ENCODE measurements at places on chromosomes 11 and 22.

- no peak for DNase-seq
Observed at GRCh38 chr22:37633089-37633624, 6.3 kb upstream of the SH3BP1 start.

DNA sequence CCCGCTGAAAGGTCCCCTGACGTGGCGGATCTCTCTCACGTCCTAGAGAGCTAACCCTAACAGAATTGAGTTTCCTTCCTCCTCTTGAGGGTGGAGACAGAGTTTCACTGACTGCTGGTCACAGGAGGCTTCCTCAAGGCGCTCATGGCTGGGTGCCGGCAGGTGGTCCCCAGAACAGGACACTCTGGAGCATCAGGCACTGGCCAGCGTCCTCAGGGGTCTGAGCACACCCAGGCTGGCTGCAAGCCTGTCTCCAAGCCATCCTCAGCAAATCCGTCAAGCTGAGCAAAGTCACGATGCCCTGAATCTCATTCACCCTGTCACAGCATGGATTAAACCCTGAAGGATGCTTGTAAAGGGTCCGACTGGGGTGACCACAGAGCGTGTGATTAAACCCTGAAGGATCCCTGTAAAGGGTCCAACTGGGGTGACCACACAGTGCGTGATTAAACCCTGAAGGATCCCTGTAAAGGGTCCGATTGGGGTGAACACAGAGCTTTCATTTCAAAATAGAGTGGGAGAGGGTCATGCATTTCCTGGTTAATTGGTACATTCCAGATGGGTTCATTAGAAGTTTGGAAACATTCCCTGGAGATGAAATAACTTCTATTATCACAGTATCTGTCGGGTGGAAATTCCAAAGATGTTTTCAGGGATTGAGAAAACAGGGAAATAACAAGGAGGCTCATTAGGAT, 473.0 kb downstream of the BRD1 start:
- no peak for DNase-seq

DNA sequence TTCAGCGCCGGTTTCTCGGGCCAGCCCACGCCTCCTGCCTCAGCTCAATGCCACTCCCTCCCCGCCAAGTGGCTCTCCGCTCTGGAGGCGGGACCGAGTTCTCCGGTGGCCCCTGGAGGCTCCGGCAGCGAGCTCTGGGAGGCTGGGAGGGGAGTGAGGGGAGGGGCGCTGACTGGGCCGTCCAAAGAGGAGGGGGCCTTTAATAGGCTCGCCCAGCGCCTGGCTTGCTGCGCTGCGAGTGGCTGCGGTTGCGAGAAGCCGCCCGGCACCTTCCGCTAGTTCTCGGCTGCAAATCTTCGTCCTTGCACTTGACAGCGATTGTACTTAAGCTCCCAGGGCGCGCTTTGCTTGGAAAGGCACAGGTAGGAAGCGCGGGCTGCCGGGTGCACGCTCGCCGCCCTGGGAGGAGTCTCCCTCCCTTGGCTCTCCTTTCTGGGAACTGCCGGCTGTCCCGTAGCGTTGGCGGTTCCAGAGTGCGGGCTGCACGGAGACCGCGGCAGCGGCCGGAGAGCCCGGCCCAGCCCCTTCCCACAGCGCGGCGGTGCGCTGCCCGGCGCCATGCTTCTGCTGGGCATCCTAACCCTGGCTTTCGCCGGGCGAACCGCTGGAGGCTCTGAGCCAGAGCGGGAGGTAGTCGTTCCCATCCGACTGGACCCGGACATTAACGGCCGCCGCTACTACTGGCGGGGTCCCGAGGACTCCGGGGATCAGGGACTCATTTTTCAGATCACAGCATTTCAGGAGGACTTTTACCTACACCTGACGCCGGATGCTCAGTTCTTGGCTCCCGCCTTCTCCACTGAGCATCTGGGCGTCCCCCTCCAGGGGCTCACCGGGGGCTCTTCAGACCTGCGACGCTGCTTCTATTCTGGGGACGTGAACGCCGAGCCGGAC, at the start of gene ADAMTS15:
Gene ADAMTS15 (plus strand): TSS at position 230 of the 894 bp plus-strand sequence. CDS start 329 bp downstream, at position 559.
- DNase-seq = no peak

DNA sequence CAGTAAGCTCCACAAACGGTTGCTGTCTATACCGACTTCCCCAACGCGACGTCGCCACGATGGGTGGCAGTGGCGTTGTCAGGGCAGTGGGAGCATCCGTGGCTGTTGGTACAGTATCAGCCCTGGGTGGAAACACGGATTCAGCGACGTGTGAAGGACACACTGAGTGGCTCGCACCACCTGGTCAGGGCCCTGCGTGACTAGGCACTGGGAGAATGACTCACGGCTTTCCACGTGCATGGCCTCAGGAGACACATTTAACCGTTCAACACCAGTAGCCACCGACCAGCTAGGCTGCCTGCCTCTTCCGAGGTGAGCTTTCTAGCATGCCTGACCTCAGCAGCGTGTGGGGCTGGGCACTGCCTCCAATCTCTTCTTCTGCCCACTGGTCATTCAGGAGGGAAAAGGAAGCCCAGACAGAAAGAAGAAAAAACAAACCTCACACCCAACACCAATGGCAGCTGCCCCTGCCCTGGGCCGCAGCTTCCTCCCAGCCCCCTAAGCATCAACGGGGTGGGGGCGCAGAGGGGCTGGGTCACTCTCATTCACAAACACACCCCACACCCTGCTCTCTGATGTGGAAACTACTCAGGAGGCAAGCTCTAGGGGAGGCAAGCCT, 59.0 kb downstream of the MYH9 start:
- no peak for DNase-seq

DNA sequence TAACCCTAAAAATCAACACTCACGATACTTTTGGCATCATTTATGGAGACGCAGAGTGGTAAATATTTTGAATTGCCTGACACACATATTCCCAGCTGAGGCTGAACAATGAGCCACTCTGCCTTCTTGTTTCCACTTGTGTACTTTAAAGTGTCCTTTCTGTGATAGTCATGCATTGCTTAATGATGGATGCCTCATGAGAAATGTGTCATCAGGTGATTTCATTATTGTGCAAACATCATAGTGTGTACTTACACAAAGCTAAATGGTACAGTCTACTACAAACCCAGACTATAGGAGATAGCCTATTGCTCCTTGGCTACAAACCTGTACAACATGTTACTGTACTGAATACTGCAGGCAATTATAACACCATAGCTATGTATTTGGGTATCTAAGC, 44.2 kb downstream of the MRE11 start:
- no peak for DNase-seq

GRCh38 chr11:65384301-65384889, 1.9 kb upstream of the SLC25A45 start:
- DNase-seq = no peak

DNA sequence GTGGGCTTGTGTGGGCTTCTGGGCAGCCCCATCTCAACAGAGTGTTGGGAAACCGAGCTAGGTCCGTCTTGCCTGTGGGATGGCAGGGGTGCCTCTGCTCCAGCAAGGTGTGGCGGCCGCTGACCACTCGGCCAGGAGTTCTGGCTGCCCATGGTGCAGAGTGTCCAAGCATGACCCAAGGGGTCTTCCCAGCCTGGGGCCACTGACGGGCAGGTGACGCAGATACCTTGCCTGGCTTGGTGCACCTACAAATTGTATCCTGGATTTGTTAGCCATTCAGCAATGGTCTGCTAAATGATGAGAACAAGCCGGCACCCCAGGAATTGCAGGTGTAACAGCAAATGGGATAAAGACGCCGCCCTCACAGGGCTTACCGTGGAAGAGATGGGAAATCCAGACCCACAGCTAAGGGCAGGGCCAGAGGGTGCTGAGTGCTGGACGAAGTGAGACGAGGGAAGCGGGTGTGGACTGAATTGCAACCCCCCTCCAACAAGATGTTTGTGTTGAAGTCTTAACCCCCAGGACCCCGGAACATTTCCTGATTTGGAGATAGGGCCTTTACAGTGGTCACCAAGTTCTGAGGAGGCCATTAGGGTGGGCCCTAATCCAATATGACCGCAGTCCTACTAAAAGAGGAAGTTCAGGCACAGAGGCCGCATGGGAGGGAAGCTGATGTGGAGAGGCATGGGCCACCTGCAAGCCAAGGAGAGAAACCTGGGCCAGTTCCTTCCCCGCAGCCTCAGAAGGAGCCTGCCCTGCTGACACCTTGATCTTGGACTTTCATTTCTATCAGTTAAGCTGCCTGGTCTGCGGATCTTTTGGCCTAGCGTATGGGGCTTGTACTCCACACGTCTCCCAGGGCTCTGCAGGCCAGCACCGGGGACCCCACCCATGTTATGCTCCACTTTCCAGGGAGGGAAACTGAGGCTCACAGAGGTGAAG, 45.2 kb upstream of the LINC01488 start:
- no peak for DNase-seq

DNA sequence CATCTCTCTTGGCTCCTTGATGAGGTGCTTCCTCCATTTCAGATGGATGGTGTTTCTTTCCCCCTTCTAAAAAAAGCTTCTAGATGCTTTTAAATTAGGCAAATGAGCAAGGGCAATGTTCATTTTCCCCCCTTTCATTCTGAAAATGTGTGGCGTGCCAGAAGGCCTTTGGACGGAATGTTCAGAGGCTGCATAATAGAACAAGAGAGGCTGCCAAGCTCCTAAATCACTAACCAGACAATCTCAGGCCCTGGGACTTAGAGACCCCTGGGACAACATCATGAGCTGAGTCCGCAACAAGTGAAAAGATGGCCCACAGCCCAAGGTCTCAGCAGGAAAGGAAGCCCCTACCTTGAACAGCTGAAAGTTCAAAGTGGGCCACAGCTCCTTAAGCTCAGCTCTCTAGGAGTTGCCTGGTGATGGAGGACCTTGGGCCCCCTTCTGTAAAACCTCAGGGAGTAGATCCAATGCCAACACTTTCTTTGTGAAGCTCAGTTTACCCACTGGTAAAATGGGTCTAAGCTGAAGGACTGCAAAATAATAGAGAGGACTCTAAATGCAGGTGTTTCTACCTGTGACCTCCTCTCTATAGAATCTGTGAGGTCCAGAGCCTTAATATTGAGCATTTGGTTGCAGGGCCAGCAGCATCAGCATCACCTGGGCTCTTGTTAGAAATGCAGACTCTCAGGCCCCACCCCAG, 144.0 kb downstream of the FBXO7 start:
- no peak for DNase-seq

GRCh38 chr11:35825386-35825785, 118.5 kb upstream of the LDLRAD3 start:
- DNase-seq = no peak

GRCh38 chr11:66335531-66336233, 552 bp downstream of the RIN1 start:
- DNase-seq = no peak

DNA sequence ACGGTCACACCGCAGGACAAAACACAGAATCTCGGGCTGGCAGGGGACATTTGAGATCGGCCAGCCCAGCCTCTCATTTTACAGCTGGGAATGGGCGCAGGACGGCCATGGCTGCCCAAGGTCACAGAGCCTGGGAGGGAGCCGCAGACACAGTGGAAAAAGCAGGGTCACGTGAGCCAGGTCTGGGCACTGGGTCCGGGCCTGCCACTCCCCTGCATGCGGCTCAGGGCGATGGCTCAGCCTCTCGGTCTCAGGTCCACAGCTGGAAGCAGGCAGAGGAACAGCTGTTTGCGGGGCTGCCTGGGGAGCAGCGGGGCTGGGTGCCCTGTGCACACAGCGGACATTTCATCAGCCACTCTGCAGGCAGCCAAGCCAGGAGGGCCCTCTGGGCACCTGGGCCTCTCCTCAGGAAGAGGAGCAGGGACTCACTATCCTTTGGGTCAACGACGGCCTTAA, 10.4 kb upstream of the PPARA start:
- no peak for DNase-seq

DNA sequence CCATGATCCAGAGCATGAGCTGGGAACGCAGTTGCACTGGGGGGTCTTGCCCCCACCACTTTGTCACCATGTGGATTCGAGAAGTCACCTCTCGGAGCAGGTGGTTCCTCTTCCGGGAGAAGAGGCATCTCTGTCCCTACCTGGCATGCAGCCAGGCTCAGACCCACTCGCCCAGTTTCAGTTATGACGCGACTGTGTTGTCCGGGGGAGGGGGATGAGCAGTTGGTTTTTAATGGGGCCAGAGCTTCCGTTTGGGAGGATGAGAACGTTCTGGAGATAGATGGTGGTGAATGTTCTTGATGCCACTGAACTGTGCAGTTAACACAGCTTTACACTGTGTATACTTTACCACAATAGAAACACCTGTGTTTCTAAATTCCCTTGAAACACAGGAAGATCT, 41.5 kb downstream of the DHCR7 start:
- DNase-seq = no peak
